ENCODE measurements at places on chromosomes 13 and 19.

DNA sequence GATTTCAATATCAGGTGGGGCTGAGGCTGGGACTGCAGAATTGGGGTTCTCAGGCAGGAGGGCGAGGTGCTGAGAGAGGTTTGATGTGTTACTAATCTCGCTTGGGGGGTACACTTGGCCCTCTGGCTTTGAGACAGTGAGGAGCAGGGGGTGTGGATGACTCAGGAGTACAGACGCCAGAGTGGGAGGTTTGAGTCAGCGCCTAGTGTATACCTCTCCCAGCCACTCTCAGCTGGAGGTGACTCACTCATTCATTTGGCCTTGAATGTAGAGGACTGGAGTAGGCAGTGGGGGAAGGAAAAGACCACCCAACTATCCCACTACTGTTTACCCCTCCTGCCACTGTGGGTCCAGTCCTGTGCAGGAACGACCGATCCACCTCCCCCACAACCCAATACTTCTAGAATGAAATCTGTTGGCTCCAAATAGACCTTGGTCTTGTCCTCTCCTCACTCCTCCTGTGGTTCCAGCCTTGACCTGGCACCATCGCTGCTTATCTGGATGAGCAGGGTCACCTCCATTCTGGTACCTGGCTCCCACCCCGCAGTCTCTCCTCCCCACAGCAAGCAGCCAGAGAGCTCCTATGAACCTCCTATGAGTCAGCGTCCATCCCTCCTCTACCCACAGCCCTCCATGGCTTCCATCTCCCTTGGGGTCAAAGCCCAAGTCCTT lies 20.1 kb upstream of the ZNRF4 start:
- no peak for DNase-seq

DNA sequence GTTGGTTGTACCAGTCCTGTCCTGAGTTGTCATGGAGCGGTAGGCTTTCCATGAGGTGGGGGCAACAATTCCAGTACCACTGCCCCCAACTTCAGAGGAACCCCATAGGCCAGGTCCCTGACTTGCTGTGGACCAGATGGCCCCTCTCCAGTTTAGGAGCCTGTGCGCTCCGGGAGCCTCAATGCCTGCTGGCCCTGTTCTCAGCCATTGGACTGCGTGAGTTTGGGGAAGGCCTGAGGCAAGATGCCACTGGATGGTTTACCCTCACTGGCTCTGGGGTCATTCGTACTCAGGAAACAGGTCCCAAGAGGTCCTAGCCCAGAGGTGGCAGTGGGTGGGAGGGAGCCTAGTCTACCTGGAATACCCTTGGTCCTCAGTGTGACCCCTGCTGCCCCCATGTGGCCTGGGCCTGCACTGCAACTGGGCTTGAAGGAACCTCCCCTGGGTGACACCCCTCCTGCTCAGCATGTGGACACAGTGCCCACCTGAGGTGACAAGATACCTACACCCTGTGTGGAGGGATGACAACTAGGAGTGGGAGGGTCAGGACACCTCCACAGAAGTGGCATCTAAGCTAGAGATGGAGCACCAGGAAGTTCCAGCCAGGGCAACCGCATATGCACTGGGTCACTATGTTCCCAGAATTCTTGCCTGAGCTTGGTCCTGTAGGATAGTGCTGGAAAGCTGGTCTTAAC lies 6.0 kb upstream of the PRR19 start:
- peak; percentile 69 for DNase-seq

GRCh38 chr19:16371540-16371986 lies 46.9 kb downstream of the KLF2 start:
- no peak for DNase-seq

DNA sequence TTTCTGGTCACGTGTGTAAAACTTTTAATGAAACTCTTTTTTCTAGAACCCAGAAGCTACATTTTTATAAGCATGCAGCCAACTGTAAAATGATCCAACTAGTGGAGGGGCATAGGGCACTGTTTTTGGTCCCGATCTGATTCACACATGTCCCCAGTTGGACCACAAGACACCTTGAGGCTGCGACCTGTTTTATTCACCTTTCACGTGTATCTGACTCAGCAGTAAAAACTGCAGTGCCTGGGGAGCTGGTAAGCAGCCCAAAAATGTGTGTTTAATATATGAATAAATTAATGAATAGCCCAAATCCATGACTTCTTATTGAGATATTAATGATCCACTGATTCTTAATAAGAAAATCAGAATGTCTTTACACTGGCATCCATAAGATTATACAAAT lies 140.4 kb downstream of the COL4A1 start:
- no peak for DNase-seq

GRCh38 chr19:50046649-50047503 lies 21.1 kb downstream of the ZNF473 start:
- peak; percentile 19 for DNase-seq

DNA sequence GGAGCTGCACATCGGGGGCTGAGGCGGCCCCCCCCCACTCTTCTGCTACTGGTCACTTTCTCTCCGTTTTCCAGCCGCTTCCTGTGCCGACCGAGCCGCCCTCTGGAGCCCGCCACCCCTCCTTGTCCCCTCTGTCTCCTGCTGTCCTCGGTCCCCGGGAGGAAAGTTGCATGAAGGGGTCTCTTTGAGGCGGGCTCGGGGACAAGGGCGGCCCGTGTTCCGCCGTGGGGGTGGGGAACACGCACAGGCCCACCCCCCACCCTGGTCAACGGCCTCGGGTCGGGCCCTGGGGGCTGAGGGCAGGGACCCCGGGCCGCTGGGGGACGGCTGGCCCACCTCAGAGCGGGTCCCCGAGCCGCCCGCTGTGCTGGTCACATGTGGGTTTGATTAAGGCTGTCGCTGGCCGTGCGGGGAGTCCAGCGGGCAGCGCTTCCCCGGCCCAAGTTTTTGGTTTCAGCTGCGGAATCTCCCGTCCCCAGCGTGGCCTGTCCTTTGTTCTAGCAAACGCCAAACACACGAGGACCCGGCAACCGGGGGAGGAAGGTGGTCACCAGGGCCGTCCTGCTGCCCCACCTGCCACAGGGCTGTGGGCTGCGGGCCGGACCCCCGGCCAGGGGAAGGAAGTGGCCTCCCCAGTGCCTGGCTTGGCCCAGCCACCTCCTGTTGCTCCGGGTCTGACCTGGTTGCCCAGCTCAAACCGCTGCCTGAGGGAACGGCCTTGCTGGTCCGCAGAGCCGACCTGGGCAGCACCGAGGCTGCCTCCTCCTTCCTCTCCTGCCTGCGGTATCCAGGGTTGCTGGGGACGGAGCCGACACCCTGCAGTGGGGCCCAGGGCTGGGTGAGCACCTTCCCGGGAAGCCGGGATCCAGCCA lies 1.9 kb downstream of the EFNA2 start:
- no peak for DNase-seq

GRCh38 chr13:47112903-47113299 lies 216.0 kb upstream of the HTR2A start:
- DNase-seq = no peak

- no peak for DNase-seq
Measured at GRCh38 chr13:103983948-103984347, 917.7 kb upstream of the SLC10A2 start.

- DNase-seq = no peak
Measured at GRCh38 chr13:26880735-26881134, 120.1 kb upstream of the GPR12 start.

GRCh38 chr13:108859197-108860012 lies 230.0 kb downstream of the MYO16 start:
- no peak for DNase-seq

- DNase-seq = no peak
Measured at GRCh38 chr19:38915329-38916321, 3.6 kb upstream of the CCER2 start.

DNA sequence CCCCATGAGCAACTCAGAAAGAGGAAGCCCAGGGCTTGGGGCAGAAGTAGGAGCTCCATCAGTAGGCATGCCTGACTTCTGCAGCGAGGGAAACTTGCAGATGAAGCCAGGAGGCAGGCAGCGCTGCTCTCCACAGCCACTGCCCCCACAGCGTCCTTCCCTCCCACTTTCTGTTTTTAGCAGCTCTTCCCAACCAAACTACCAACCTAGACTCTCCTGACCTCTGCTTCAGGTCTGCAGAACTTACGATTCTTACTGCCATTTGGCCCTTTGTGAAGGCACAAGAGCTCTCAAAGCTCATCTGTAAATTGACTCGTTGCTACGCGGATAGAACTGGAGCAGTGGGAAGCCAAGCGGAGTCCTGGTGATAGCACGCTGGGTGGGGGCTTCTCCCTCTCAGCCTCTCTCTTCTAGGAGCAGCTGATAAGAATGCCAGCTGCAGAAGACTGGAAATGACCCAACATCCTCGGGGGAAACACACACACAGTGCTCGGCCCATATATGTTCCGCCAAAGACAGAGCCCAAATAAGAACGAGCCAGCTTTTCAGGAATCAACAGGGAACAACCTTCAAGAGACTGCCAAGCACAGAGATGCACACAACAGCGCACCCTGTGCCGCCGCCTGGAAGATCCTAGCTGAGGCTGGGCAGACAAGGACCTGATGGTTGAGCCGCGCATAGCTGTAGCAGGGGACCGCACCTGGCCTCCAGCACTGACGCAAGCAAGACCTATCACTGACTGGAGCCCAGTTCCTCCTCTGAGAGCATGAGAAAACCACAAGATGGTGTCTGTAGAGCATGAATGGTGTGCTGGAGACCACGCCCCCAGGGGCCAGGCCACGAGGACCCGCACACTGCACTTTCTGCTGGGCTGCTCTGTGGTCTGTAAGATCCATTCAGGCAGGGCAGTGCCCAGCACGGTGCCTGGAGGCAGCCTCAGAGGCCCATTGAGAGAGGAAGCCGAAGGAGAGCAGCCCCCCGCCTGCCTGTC lies 15.9 kb upstream of the SLC35E1 start:
- DNase-seq = no peak

- DNase-seq = no peak
Measured at GRCh38 chr13:40653527-40654318, 12.7 kb downstream of the FOXO1 start.

GRCh38 chr19:5138606-5139582 lies 170.0 kb downstream of the KDM4B start:
- no peak for DNase-seq

DNA sequence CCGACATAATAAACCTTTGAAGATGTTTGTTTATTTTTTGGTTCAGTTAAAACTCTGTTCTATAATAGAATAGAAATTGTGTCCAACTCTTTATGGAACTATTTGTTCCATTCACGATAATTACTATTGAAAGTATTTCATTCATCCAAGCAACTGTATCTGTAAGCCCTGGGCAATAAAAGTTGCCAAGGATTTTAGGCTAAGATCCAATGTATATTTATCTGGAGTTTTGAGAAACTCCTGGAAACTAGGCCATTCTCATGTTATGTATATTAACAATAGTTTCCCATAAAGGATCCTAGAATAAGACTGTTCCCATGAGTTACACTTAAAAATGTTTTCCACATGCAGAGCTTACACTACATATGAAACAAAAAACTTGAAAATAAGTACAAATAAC lies 261.6 kb downstream of the SLITRK6 start:
- DNase-seq = no peak

- DNase-seq = no peak
Measured at GRCh38 chr19:50808856-50809255, 14.7 kb downstream of the KLK1 start.

GRCh38 chr13:63699948-63700347 lies 2284.3 kb upstream of the PCDH20 start:
- no peak for DNase-seq

DNA sequence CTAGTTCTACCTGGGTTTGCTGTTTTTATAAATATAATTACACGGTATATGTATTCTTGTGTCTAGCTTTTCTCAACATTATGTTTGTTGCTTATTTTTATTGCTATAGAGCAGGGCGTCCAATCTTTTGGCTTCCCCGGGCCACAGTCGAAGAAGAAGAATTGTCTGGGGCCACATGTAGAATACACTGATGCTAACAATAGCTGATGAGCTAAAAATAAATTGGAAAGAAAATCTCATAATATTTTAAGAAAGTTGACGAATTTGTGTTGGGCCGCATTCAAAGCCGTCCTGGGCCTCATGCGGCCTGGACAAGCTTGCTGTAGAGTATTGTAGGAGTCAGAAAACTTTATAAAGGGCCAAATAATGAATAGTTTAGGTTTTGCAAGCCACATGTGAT lies 33.9 kb downstream of the GPR12 start:
- DNase-seq = no peak

DNA sequence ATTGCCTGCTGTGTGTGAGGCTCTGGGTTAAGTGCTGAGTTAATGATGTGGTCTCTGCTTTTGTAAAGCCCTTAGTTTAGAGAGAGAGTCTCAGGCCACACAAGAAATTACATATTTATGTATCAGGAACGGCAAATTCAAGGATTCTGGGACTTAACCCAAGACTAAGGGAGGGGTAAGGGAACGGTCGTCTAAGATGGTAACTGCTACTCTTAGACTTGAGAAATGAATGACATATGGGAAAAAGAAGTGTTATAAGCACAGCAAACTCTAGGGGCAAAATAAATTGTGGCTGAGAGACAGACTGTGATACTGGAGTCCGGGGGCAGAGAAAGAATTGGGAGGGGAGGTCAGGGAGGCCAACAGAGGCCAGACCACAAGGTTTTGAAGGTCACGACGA lies 10.2 kb downstream of the VSIG10L start:
- no peak for DNase-seq

DNA sequence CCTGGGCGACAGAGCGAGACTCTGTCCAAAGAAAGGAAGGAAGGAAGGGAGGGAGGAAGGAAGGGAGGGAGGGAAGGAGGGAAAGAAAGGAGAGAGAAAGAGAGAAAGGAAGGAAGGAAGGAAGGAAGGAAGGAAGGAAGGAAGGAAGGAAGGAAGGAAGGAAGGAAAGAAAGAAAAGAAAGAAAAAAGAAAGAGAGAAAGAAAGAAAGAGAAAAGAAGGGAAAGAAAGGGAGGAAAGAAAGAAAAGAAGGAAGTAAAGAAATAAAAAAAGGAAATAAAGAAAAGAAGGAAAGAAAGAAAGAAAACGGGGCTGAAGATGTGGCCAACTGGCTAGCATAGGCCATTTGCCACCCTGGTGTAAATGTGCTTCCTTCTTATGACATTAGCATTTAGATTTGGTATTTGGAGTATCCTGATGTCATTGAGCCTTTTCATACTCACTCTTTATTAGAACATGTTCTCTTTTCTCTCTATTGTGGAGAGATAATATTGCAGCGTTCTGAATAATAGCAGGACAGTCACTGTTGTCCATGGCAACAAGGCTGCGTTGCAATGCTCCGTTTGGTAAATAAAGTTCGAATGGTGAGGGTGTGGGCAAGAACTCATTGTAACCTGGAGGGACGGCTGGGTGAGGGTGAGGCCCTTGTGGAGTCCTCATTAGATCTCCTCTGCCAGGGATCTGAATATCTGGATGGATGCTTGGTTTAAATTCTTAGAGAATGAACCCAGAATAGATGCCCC lies 173.9 kb upstream of the UBL3 start:
- DNase-seq = no peak

DNA sequence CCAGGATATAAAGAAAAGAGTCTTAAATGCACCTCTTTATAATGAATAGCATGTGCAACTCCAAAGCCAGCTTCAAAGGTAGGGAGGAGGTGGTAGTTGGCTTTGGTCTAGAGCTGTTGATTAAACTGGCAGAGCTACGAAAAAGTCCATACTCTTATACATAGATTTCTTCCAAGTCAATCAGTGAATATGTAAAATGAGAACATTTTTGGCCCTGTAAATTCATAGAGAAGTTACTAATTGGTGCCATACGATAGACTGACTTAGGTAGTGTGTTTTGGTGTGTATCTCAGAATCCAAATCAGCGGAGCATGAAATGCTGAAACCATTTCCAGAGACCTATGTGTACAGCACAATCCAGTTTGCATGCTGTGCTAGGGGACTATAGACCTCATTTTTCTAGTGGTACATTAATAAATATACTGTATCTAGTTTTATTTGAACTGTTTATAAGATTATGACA lies 17.1 kb upstream of the DPY19L3 start:
- no peak for DNase-seq

- no peak for DNase-seq
Measured at GRCh38 chr19:29485293-29485692, 40.5 kb upstream of the VSTM2B start.

- DNase-seq = no peak
Measured at GRCh38 chr13:94382960-94383359, 96.5 kb downstream of the DCT start.

Measured in COR-L47 (cell line).